Activated T-helper 17 cell treated with anti-CD3 and anti-CD28 coated beads, Interleukin-2, amount 50 U/mL, for 72 hours (primary cell): ENCODE measurements at places on chromosomes 4 and X. TPM values are rescaled to one million over a fixed set of nuclear protein-coding genes. Genes with fewer than 3 reads are reported as not detected.

Gene PCYT1B
- total RNA-seq, result 0.19 TPM

Gene CFAP299
- 1.1 TPM for total RNA-seq

GRCh38 chr4:126799971-126800574 is 832.7 kb upstream of the INTU start:
- no peak for ATAC-seq

GRCh38 chrX:112012360-112012759 is 70.2 kb downstream of the TRPC5 start:
- ATAC-seq, result no peak

Gene FIP1L1
- total RNA-seq, result 70.3 TPM

DNA sequence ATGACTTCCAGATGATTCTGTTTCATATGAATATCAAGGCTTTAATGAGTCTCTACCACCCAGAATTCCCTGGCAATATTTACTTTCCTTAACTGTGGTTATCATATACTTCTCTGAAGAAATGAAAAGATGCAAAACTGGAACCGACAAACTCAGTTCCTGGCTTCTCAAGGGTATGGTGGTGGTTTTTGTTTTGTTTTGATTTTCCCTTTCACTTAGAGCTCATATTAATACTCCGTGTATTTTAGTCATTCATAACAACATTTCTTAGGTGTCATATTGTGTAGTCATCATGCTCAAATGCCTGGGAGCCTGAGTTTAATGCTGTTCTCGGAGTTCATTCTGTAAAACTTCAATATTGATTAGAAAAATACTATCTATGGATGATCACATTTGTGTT is 665 bp downstream of the TRPC5OS start:
- ATAC-seq, result no peak

DNA sequence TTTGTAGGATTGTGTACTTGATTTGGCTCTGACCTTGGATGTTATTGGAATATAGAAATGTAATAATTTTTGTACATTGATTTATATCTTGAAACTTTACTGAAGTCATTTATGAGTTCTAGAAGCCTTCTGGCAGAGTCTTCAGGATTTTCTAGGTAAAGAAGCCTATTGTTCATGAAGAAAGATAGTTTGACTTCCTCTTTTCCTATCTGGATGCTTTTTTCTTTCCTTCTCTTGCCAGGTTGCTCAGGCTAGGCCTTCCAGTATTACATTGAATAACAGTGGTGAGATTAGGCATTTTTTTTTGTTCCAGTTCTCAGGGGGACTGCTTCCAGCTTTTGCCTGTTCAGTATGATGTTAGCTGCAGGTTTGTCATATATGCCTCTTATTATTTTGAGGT is 191.1 kb downstream of the NAA11 start:
- ATAC-seq, result no peak

Gene MAGEA9B
- total RNA-seq, result not detected

Gene PAGE4
- not detected for total RNA-seq

- no peak for ATAC-seq
Observed at GRCh38 chr4:140296335-140297220, 76.9 kb upstream of the SCOC start.

Gene ANOS1
- total RNA-seq, result not detected

DNA sequence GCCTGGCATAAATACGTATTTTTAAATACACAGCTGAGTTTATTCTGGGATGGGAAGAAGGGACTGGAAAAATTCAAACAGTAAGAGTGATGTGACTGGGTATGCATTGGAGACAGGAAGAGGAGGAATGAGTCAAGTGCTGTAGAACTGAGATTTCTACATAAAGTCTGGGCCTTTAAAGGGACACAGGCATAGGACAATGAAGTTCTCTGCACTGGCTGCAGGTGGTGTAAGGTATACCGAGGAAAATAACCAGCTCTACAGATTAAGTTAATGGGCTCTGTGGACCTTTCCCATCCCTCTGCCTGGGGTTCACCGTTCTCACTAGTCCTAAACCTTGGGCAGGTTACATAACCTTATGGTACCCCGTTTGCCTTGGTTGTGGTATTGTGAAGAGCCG is 68.7 kb downstream of the DHX15 start:
- ATAC-seq, result no peak

Gene PLS3
- 0.65 TPM for total RNA-seq

Gene USP17L26
- total RNA-seq, result not detected

- no peak for ATAC-seq
Observed at GRCh38 chr4:98745366-98745765, 87.0 kb upstream of the TSPAN5 start.

- ATAC-seq, result no peak
Observed at GRCh38 chr4:99918656-99919055, 24.4 kb upstream of the LAMTOR3 start.
